ENCODE measurements at places on chromosomes 4 and X.

- DNase-seq: no peak
Observed at GRCh38 chr4:99655308-99656081, 2.1 kb downstream of the C4orf54 start.

DNA sequence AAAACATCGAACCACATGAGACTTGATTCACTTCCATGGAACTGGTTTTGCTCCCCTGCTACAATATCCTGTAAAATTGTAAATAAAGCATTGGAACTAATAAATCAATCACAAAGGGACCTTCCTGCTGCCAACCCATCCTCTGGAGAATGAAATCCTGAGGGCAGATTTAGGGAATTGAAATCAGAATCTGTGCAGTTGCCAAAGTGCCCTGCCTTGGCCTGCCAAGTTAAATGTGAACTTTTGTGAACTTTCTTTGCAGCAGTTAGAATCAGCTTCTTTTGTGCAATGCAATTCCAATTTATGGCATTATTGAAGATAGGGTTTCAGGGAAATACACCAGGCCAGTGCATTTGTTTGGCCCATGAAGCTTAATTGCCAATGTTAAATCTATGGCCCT lies 263.1 kb downstream of the PTTG2 start:
- DNase-seq: no peak

- DNase-seq: no peak
Observed at GRCh38 chr4:125306533-125306932, 8.2 kb upstream of the FAT4 start.

GRCh38 chr4:185536411-185536709 lies 1.1 kb upstream of the PDLIM3 start:
- DNase-seq: peak; percentile 43

DNA sequence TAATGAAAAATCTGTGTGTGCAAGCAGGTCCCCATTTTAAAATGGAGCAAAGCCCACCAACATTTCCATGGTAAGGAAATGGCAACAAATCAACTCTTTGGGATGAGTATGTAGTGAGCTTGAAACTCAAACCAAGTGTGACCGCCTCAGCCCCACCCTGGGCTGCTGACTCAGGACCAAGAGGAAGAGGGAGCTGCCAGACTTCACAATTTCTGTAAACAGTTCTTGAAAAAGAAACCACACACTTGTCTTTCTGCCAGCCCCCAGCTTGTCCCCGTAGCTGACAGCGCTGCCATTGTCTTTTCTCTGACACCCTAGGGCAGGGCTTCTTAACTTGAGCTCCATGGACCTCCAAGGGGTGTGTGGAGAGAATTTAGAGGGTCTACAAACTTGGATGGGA lies 10.3 kb downstream of the RTL5 start:
- DNase-seq: no peak

DNA sequence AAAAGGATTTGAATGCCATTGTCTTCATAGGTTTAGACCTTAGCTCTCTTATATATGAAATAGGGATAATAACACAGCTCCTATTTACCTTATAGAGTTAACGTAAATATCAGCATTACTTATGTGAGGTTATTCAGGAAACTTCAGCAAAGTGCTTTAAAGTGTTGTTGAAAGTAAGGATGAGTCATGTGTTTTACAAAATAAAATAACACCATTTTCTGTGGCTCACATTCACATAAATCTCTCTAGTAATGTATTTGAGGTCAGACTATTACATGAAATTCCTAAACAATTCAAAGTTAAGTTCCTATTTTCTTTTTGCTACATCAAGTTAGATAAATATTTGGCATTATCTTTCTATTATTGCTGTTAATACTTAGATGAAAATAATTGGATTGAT lies 2.9 kb downstream of the GNRHR start:
- DNase-seq: no peak

DNA sequence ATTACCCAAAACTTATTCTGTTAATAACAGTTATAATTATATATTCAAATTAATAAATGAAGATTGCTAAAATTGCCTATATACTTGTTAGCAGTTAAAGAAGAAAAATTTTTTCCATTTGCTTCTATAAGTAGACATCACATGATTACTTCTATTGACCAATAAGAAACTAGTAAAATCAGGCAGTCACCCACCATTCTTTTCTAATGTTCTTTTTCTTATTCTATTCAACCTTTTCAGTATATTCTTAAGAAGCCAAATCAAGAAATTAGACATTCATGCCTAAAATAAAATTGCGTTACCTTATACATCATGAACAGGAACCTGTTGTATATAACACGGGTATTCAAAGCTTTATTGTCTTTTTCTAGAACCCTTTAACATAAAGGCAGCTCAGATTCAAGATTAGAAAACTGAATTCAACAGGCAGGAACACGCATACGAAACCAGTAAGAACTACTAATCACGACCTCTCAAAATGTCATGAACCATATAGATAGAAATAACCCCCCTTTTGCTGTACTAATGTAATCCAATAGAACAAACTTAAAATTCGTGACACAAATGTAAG lies 568.1 kb upstream of the DIPK2B start:
- DNase-seq: no peak

- DNase-seq: no peak
Observed at GRCh38 chr4:48332661-48333060, 8.7 kb upstream of the SLAIN2 start.

GRCh38 chrX:153029875-153030274 lies 26.4 kb upstream of the PNMA3 start:
- no peak for DNase-seq

Measured in breast epithelium (tissue), 4 donors.